Osteoblast (primary cell): ENCODE measurements at places on chromosomes 1 and 21.

GRCh38 chr21:42366292-42367010, at the start of gene TFF1:
Gene TFF1 (minus strand): TSS chr21:42366535. CDS start chr21:42366495, 40 bp downstream.
- DNase-seq = no peak

- DNase-seq = no peak
These were observed 9.9 kb upstream of the COG2 start for GRCh38 chr1:230632273-230632873.

DNA sequence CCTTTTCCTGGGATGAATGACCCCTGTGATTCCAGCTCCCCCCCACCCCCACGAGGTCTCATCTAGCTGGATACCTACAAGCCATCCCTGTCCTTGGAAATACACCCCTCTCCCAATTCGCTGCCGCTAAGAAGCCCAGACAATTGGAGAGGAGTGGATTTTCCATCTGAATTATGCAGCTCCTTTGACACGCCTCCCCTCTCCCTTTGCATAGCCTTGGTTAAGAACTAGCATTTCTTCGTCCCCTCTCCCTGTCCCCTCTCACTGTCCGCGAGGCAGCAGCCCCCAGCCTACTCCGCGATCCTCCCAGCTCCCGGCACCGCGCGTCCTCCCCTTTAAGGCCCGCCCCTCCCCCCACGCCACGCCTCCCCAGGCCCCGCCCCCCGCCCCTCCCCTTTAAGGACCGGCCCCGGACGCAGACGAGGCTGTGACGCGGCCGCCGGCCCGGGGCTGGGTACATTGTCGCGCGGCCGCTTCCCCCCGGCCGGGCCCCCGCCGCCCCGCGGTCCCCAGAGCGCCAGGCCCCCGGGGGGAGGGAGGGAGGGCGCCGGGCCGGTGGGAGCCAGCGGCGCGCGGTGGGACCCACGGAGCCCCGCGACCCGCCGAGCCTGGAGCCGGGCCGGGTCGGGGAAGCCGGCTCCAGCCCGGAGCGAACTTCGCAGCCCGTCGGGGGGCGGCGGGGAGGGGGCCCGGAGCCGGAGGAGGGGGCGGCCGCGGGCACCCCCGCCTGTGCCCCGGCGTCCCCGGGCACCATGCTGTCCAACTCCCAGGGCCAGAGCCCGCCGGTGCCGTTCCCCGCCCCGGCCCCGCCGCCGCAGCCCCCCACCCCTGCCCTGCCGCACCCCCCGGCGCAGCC, at the start of gene MAPKAPK2:
TSS of gene MAPKAPK2 (plus strand) at position 428 of the 856 bp plus-strand sequence. CDS start at position 753, 325 bp downstream.
- peak; percentile 99 for DNase-seq

DNA sequence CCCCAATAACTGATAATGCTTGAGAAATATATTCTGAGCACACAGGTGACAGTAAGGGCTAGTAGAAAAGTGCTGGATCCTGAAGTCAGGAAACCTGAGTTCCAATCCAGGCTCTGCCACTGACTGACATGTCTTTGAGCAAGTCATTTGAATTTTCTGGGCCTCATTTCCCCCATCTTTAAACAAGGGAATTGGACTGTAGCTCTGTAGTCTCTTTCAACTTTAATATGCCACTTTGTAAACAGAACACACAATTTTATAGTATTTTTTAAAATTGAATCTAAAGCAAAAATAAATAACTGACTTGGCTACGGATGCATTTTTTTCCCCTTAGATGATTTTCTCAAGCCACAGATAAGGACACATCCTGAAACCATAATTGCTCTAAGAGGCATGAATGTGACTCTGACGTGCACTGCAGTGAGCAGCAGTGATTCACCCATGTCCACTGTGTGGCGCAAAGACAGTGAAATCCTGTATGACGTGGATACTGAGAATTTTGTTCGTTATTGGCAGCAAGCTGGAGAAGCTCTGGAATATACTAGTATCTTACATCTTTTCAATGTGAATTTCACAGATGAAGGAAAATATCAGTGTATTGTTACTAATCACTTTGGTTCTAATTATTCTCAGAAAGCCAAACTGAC, 37.0 kb downstream of the LRIG2 start:
- DNase-seq = peak; percentile 94

- DNase-seq = no peak
These were observed 57.8 kb upstream of the HSD17B7 start for GRCh38 chr1:162732566-162733335.

GRCh38 chr1:193657552-193657951, 471.1 kb upstream of the B3GALT2 start:
- no peak for DNase-seq
